ENCODE measurements at places on chromosomes 2 and 18.

DNA sequence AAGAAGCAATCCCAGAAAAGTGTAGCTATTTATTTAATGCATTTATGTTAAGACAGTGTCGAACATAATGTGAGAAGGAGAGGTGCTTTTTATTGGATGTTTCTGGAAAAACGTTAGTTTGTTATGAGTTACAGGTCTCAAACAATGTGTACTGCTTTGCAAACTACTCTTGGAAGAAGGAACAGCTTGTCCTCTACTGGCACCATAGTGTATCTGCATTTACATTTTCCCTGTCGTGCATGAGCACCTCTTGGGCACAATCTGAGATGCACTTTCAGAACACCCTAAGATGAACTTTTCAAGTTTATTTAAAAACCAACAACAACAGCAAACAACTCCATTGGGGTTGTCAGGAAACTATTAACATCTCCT, 22.8 kb downstream of the CCNYL1 start:
- no peak for DNase-seq

DNA sequence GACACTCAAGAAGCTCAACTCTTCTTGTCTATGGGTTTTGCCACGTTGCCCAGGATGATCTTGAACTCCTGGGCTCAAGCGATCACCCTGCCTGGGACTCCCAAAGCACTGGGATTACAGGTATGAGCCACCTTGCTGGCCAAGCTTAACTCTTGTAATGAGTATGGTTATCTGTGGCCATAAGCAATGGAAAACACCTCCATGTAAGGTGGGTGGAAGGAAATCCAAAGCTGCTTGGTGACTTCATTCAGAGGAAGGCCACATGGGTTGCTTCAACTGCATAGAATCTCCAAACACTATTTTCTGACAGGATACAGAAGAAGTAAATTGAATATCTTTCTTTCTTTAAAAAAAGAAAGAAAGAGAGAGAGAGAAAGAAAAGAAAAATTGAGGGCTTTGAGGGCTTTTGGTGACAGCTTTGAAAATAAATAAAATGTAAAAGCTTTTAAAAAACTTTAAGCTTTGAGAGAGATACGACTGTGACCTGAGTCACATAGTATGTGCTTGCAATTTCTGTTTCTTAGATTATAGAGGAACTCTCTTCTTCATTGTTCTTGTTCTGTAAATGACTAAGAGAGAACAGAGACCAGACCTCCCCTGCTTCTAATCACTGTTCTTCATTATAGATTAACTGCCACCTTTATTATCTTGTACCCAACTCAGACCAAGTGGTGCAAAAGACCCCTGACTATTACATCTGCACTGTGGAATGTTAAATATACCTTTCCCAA, 123.1 kb upstream of the NDUFV2 start:
- no peak for DNase-seq

GRCh38 chr2:40432921-40433483, 18.9 kb downstream of the SLC8A1 start:
- DNase-seq = no peak

DNA sequence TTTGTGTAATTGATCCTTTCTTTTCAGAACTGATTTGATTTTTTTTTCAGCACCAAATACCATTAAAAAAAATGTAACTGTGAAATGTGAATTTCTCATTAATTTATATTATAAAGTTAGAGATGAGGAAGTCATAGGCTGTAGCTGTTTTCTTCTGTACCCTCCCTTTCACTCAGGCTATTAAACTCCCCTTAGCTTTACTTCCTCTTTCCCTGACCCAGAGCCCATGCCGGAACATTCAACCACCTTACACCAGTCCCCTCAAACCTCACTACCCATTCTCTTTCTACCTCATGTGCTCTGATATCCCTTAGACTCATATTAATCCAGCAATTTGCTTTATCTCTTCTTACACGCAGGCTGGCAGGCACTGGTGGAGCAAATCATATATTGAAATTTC, 12.4 kb downstream of the GALNT5 start:
- DNase-seq = no peak

DNA sequence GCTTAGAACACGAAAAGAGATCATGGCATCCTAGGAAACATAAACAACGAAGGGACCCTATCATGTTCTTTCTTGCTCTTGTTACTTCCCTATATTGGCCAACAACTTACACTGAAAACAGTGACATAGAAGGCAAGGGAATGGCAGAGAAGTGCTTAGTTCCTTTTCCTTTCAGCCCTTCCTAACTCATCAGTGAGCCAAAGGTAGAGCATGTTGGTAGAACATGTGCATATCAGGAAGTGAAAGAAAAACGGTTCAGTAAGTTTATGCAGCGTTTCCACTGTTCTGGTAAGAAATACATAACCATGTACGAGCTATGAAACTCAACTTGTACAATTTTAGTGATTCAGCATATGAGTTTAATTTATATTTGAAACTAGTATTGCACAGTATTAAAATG, 21.7 kb downstream of the AKAIN1 start:
- no peak for DNase-seq

DNA sequence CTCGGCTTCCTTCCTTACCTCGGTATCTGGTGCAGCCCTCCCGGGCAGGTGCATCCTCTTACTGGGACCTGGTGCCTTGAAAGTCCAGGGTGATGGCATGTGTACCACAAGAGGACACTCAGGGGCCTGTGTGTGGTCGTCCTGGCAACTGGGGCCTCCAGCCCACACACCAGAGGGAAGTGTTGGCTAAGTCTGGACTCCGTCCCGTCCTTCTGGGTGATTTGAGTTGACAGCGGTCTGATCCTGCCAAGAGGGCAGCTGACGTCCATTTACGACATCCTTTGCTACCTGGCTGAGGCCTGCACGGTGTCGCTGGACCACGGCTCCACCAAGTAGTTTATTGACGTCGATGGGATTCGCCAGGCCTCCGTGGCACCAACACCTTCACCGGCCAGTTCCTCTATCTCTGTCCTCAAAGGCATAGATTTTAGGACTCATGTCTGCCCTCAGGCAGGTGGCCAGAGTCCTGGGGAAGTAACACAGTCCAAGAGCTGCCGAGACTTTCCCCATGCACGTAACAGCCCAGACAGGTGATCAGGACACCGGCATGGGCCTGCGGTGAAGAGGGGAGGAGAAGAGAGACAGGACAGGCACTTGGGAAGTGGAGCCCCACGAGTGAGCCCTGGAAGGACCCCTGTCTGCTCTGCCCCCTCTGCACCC, 186.0 kb upstream of the HDAC4 start:
- DNase-seq = no peak

GRCh38 chr2:150606380-150607060, 119.1 kb upstream of the RND3 start:
- no peak for DNase-seq

- DNase-seq = no peak
These were observed 127.7 kb downstream of the RAPGEF4 start for GRCh38 chr2:172863341-172863740.

DNA sequence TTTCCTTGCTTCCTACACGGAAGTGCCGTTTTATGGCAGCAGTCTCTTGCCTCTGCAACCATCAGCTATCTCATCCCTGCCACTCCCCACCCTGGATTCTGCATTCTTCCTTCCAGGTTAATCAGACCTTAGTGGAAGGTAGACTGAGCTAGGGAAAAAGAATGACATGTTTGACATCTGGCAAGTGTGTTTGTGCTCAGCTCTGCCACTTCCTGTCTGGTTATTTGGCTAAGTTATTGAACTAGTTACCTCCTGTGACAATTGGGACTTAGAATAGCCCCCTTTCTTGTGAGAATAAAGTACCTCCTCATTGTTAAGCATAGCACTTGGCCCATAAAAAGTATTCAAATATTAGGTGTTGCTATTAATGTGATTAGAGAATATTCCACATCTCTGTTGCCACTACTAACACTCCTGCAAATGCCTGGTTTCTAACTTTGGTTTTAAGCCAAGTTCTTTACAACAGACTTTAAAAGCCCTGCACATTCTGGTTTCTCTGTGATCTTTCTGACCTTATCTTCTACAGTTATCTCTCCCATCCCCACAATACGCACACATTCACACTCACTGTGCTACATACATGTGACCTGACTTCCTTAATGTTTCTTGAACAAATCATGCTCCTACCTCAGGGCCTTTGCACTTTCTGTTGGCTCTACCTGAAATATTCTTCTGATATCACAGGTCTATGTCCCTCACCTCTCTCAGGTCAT, 10.8 kb upstream of the MAPRE2 start:
- no peak for DNase-seq

DNA sequence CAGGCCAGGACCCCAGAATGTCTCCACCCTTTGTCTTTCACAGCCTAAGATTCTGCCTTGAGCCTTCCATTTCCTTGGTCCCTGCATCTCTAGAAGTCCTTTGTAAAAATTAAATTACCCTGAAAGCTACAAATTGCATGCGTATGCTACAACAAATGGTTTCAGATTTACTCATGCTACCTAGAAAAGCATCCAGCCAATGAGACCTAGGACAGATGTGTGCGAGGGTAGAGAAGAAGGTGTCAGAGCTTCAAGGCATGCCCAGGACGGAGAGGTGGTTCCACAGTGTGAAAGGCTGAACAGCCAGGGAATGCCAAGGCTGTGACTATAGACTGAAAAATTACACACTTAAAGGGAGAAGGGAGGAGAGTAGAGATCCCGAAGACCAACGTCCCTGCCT, 40.2 kb downstream of the CCBE1 start:
- no peak for DNase-seq

GRCh38 chr18:79789901-79790890, 7.5 kb upstream of the KCNG2 start:
- DNase-seq = no peak

GRCh38 chr2:239966853-239967552, 58.1 kb downstream of the NDUFA10 start:
- no peak for DNase-seq

GRCh38 chr2:212520340-212520739, 18.3 kb downstream of the ERBB4 start:
- DNase-seq = no peak

GRCh38 chr2:48750128-48750739, 5.3 kb downstream of the LHCGR start:
- DNase-seq = no peak

GRCh38 chr18:74652392-74652988, 54.8 kb downstream of the ZNF407 start:
- no peak for DNase-seq

GRCh38 chr2:9377461-9378097, 45.7 kb downstream of the ITGB1BP1 start:
- no peak for DNase-seq

DNA sequence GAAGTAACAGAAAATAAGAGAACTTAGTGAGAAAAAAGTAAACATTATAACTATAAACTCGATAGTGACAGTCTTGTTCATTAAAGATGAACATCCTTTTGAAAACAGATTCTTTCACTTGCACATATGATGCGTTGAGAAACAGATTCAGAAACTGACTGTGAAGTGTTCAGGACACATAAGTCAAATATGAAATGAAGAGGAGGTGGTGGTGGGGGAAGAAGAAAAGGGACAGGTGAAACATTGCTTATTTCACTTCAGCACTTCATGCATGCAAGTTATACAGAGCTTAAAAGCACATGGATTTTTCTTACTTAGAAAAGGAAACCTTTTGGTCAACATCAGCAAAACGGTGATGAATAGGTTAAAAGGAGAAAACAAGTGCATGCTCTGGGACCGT, 42.5 kb downstream of the STAT4 start:
- no peak for DNase-seq

- no peak for DNase-seq
These were observed 30.1 kb downstream of the TPRKB start for GRCh38 chr2:73707058-73707457.

DNA sequence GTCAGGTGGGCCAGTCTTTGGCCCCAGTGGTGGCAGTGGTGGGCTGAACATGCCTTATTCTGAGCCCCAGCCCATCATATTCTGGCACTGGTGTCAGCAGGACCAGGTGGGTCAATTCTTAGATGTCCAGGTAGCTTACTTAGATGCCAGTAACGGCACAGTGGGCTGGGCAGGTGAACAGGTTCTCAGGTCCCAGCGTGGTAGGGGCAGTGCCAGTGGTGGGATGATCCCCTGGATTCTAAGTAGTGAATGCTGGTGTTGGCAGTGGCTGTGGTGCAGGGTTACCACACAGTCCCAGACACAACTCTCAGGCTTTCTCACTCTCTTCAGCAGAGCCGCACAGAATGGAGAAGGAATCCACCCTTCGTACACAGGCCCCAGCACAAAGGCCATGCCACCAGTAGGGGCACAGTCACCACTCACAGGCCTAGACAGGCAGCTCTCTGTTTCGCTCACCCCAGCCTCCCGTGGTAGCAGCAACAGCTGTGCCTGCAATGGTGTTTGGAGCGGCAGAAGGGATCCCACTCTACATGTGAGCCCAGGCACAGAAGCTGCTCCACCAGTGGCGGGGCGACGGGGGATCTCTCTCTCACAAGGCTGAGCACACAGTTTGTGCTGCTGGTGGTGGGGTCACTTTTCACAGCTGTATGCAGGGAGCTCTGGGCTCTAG, 97.3 kb downstream of the ANKRD12 start:
- DNase-seq = no peak

DNA sequence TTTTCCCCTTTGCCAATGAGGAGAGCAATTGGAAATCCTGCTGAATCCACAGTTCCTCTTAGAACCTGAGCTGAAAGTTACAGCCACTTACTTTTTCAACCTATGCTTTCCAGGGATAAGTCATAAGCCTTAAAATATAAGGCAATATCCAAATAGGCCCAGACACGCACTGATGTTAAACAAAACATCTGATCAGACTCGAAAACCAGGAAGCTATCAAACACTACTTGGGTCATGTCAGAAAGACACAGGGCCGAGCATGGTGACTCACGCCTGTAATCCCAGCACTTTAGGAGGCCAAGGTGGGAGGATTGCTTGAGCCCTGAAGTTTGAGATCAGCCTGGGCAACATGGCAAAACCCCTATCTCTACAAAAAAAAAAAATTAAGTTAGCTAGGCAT, 192.1 kb downstream of the SP3 start:
- DNase-seq = no peak

DNA sequence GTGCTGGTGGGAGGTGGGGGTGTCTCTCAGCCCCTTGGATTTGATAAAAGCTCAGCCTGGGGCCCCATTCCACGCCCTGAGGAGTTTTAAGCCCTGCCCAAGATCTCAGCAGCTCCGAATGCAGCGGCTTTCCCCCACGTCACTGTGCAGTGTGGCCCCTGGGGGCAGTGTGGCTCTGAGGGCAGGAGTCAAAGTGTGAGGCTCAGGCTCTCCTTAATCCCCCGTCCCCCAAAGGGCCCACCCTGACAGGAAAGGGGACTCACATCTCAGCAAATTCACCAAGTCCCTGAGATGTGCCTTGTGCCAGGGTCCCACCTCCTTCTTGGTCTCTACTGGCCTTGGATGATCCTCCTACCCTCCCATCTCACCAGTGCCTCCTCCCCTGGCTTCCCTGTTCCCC, 25.2 kb downstream of the NPPC start:
- no peak for DNase-seq

- DNase-seq = no peak
These were observed 552.8 kb upstream of the NRP2 start for GRCh38 chr2:205129531-205129930.

DNA sequence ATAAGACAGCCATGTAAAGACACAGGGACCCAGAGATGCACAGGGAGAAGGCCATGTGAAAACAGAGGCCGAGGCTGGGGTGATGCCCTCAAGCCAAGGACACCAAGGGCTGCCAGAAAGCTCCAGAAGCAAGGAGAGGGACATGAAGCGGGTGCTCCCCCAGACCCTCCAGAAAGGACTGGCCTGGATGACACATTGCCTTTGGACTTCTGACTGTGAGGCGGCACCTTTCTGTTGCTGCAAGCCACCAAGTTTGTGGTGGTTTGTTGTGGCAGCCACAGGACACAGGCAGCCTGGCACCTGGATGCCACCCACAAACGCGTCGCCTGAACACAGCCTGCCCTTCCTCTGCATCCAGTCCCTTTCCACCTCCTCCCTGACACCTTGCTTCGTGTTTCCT, 67.1 kb downstream of the RHOB start:
- no peak for DNase-seq
